Omental fat pad (tissue), 4 donors: ENCODE measurements at places on chromosomes 11 and 22. TPM values are rescaled to one million over a fixed set of nuclear protein-coding genes. Genes with fewer than 3 reads are reported as not detected.

- DNase-seq: no peak
These were observed 40.9 kb upstream of the ANO1 start for GRCh38 chr11:70036971-70037882.

DNA sequence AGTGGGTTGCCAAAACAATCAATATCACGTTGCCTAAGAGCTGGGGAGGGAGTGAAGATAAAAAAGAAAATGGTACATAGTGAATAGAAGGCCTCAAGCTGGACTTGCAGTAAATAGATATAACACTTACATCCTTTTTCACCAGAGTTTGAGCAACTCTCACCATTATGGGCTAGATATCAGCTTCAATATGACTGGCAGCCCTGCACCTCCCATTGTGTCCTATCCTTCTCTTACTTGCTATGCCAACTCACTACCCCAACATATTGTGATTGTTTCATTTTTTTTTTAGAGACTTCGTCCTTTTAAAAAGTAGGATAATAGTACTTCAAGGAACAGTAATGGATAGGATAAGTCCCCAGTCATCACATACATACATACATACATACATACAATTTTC is 7.4 kb downstream of the HBG1 start:
- no peak for DNase-seq

DNA sequence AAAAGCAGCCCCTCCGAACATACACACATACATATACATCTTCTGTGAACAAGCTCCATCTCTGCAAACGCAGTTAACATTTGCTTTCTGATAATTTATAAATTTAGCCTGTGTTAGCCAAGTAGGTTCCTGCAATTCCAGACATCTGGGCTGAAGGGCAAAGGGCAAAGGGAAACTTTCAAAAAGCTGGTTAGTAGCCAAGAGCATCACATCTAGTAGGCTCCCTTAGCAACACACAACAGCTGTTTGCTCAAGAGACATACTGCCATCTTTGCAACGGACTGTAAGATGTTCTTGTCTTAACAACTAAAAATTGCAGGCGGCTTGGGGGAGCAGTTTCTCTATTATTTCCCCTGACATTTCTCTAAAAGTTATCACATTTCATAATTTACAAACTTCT is 134.9 kb downstream of the RBFOX2 start:
- no peak for DNase-seq

DNA sequence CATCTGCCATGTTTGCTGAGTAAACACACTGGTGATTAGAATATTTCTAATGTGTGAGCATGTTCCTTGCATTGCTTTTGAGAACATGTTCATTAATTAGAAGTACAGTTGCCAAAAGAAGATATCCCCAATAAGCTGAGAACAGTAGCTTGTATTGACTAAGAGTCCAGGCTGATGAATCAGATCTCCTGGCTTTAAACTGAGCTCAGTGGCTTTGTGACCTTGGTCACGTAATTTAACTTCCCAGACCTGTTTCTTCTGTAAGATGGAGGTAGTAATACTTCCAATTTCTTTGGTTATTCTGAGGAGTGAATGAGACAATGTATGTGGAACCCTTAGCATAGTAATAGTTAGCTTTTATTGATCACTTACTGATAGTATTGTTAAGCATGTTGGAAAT is 61.9 kb downstream of the CYB5R2 start:
- no peak for DNase-seq

Gene OR2AT4
- total RNA-seq: not detected

DNA sequence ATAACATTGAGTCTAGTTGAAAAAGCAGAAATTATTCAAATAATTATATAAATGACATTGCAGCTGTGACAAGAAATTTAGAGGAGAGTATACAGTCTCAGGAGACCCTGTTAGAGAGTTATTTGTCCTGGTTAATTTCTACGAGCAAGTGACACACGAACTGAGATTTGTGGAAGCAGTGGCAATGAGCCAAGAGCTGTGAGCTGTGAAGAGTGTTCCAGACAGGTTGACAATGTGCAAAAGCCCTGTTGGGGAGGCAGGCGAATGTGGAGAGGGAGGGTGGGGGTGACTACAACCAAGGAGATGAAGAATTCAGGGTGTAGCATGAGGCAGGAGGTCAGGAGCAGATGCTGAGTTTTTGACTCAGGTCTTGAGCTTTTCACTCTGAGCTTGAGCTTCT is 620.2 kb upstream of the TENM4 start:
- DNase-seq: no peak

Gene PRAME
- total RNA-seq: not detected

- DNase-seq: no peak
These were observed 28.6 kb downstream of the PPP2R1B start for GRCh38 chr11:111737444-111738210.

DNA sequence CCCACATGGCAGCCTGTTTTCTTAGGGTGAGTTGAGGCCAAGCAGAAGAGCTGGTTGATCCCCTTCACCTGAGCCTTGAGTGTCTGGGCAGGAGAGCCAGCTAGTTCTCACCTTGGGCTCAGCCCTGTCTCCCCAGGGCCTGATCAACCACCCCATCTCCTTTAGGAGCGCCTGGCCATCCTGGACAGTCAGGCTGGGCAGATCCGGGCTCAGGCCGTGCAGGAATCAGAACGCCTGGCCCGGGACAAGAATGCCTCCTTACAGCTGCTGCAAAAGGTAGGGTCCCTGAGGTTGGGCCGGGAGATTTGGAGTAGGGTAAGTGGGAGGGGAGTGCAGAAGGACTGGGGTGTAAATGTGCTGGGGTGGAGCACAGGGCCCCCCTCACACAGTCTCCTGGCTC is 31.3 kb downstream of the PHLDB1 start:
- DNase-seq: no peak
